ENCODE measurements at places on chromosomes 2 and 18.

DNA sequence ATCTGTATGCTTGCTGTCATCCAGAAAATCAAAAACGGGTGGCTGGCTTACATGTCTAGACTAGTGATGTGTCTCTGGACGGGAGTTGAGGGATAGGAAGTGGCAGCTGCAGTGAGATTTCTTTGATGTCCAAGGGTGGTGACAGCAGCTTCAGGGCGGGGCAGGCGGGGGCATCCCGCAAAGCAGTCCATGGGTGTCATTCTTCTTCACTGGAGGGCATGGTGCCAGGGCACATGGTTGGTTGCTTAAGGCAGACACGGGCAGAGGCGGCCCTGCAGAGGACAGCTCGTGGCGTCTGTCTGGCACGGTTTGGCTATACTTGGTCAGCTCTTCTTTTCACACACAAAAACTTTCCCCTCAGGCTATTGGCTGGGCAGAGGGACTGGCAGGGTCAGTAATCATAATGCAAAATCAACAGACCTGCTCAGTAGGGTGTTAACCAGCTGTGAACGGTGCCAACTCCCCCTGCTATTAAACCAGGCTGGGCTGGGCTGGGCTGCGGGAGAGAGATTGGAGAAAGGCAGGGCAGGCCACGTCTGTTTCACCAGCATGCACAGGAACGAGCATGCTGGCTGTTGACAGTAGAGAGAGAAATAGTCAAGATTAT is 63.7 kb downstream of the COL4A3 start:
- DNase-seq = peak; percentile 7

DNA sequence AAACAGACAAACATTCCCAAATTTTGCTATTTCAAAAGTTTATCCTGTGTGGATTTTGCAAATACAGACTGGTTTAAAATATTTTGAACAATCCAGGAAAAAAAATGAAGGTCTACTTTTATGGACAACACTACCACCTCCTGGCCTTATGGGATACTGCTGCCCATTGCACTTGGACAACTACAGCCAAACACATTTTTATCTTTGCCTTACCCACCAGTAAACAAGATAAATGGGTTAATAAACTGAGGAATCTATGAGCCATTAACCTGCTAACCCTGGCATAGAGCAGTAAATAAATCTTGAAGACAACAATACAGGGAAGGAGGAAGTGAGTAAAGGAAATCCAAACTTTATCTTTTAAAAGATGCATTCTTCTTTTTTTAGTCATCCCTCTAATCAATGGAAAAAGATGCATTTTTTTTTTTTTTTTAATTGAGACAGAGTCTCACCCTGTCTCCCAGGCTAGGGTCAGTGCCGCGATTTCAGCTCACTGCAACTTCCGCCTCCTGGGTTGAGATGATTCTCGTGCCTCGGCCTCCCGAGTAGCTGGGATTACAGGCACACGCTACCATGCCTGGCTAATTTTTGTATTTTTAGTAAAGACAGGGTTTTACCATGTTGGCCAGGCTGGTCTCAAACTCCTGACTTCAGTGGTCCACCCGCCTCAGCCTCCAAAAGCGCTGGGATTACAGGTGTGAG is 2.1 kb upstream of the SPIRE1 start:
- DNase-seq = peak; percentile 82

DNA sequence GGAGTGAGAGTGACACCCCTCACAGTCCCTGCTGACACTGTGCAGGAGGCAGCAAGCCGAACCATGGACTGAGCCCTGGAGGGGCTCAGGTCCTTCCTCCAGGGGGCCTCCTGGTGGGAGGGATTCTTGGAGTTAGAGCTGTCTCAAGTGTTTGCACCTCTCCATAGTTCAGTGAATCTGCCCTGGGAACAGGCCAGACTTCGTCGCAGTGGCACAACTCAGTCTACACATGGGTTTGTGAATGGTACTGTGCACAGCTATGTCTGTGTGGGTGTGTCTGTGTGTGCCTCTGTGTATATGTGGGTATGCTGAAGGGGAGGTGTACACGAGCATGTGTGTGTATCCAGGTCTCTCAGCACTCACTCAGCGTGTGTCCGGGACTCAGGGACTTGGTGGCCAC is 36.4 kb downstream of the PAX8 start:
- no peak for DNase-seq

DNA sequence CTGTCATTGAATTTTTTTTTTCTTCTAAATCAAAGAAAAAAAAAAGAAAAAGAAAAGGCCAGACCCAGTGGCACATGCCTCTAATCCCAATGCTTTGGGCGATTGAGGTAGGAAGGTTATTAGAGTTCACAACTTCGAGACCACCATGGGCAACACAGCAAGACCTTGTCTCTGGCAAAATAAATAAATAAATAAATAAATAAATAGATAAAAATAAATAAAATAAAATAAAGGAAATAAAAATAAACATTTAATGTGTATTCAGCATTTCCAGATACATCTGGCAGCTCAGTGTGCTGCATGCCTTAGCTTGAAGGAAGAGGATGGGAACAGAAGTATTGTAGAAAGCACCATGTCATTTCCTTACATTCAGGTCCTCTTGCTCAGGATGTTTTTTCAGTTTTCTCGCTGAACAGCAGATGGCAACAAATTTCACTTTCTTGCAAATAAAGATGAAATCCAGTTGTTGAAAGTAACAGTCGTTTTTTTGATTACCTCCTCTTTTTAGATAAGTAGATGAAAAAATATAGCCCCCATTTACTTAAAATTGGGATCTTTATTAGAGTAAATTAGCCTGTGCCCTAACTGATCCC is 25.7 kb upstream of the FAM178B start:
- peak; percentile 86 for DNase-seq

Data from hematopoietic multipotent progenitor cell treated with erythropoietin and hydrocortisone succinate and interleukin-3 and kit ligand, for 4 days (in vitro differentiated cells).